Activated CD4-positive, alpha-beta T cell treated with anti-CD3 and anti-CD28 coated beads for 36 hours (primary cell): ENCODE measurements at places on chromosomes 5 and 9. TPM values are rescaled to one million over a fixed set of nuclear protein-coding genes. Genes with fewer than 3 reads are reported as not detected.

Gene FBP2
- total RNA-seq, result not detected

Gene FGD3
- total RNA-seq, result 41.8 TPM

Gene FBP1
- 0.39 TPM for total RNA-seq

Gene BARHL1
- not detected for total RNA-seq

Gene C9orf78
- total RNA-seq, result 42.8 TPM

GRCh38 chr5:2186472-2187015 is 303.8 kb upstream of the IRX4 start:
- DNase-seq, result no peak
- no peak overlapping the region for H3K4me3 ChIP-seq
- H3K27me3 ChIP-seq, result peaks cover 3% of the 10 kb centered on the region

- DNase-seq, result no peak
- H3K27ac ChIP-seq, result no peak overlapping the region
Observed at GRCh38 chr5:113053511-113053995, 77.0 kb downstream of the DCP2 start.
